Stomach (tissue), 19 donors: ENCODE measurements at places on chromosomes 12 and 14. TPM values are rescaled to one million over a fixed set of nuclear protein-coding genes. Genes with fewer than 3 reads are reported as not detected.

RTN1 gene
- not detected for total RNA-seq

SLC38A4 gene
- total RNA-seq, result not detected

FGF6 gene
- total RNA-seq, result not detected

GRCh38 chr12:234891-235415, 21.0 kb upstream of the SLC6A12 start:
- no peak overlapping the region for H3K27ac ChIP-seq
- H3K36me3 ChIP-seq, result no peaks in the 10 kb centered on the region
- DNase-seq, result no peak

DNA sequence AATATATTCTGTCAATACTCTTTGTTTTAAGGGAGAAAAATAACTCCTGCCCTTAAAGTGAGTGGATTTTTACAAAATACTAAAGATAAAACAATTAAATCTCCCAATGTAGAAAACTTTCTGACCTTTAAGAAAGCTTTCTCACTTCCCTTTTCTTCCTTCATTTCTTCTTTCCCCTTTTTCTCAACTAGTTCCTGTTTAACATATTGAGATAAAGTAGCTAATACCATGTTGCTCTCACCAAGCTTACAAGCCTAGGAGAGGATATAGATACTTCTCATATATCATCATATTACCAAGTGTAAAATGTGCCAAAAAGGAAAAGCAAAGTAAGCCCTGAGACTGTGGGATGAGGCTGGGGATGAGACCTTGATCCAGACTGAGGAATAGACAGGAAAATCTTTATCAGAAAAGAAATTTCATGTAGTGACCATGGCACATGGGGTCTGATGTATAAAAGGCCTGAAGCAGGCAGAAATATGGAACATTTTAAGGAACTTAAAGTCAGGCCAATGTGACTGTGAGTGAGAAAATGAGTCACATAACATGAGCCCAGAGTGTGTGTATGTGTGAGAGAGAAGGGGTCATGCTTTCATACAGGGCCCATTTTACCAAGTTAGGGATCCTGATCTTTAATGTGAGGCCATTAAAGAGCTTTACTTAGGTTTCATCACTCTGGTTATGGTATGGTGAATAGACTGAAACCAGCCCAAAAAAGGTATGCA, 1.6 kb upstream of the RPL10L start:
- no peaks in the 10 kb centered on the region for H3K4me1 ChIP-seq
- no peaks in the 10 kb centered on the region for H3K27me3 ChIP-seq
- H3K27ac ChIP-seq, result no peak overlapping the region
- DNase-seq, result no peak
- no peak overlapping the region for H3K4me3 ChIP-seq

DNA sequence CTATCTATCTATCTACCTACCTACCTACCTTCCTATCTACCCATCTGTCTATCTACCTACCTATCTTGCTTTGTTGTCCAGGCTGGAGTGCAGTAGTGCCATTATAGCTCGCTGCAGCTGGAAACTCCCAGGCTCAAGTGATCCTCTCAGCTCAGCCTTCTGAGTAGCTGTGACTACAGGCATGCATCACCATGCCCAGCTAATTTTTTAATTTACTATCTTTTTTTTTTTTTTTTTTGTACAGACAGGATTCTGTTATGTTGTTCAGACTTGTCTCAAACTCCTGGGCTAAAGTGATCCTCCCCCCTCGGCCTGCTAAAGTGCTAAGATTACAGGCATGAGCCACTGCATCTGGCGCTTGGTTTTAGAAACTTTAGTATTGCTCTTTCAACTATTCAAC, 762.4 kb downstream of the SLC6A15 start:
- no peaks in the 10 kb centered on the region for H3K36me3 ChIP-seq
- H3K4me1 ChIP-seq, result no peaks in the 10 kb centered on the region
- H3K27me3 ChIP-seq, result no peaks in the 10 kb centered on the region
- H3K4me3 ChIP-seq, result no peak overlapping the region

- peaks cover 15% of the 10 kb centered on the region for H3K4me1 ChIP-seq
- H3K36me3 ChIP-seq, result no peaks in the 10 kb centered on the region
- H3K4me3 ChIP-seq, result peak within 1 kb of the TSS; percentile 39
- no peaks in the 10 kb centered on the region for H3K27me3 ChIP-seq
Measured at GRCh38 chr12:122730215-122731014, at the start of gene HCAR1. HCAR1 (minus strand) TSS chr12:122730844; CDS start chr12:122730339, 505 bp downstream.

POTEG gene
- total RNA-seq, result not detected

DNA sequence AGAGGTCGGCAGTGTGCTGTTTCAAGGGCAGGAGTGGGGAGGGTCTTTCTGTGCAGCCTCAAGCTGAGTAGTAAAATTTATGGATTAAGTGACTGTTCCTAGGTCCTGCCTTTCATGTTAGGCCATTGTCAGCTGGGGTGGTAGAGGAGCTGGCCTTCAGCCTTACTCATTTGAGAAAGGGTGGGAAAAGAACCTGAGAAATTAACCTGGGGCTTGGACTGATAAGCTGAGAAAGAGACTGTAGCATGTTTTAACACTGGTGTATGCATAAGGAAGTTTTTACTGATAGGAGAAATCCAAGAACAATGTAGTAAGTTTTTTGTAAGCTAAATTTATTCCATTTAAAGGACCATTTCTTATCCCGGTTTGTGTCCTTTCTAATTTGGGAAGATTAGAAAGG, 20.7 kb downstream of the IFT43 start:
- peaks cover 83% of the 10 kb centered on the region for H3K36me3 ChIP-seq
- no peak overlapping the region for H3K27ac ChIP-seq
- no peak overlapping the region for H3K4me3 ChIP-seq
- H3K4me1 ChIP-seq, result peaks cover 2% of the 10 kb centered on the region
- H3K27me3 ChIP-seq, result no peaks in the 10 kb centered on the region
- DNase-seq, result no peak

DNA sequence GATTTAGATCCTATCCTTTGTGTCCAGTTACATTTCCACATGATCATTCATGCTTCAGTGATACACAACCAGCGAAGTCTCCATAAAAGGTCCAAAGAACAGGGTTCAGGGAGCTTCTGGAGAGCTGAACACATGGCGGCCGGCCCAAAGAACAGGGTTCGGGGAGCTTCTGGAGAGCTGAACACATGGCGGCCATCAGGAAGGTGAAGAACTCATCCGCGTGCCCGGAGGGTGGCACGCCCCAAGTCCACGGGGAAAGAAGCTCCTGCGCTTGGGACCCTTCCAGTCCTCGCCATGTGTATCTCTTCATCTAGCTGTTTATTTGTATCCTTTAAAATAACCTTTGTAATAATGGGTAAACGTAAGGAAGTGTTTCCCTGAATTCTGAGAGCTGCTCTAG, 91.9 kb upstream of the FLRT2 start:
- no peaks in the 10 kb centered on the region for H3K36me3 ChIP-seq
- H3K4me1 ChIP-seq, result no peaks in the 10 kb centered on the region
- DNase-seq, result no peak
- no peaks in the 10 kb centered on the region for H3K27me3 ChIP-seq

GRCh38 chr12:70052931-70053497, 190.2 kb upstream of the CNOT2 start:
- no peak overlapping the region for H3K4me3 ChIP-seq
- peak overlapping the region; percentile 7 for H3K27ac ChIP-seq
- no peaks in the 10 kb centered on the region for H3K36me3 ChIP-seq
- no peaks in the 10 kb centered on the region for H3K4me1 ChIP-seq

DNA sequence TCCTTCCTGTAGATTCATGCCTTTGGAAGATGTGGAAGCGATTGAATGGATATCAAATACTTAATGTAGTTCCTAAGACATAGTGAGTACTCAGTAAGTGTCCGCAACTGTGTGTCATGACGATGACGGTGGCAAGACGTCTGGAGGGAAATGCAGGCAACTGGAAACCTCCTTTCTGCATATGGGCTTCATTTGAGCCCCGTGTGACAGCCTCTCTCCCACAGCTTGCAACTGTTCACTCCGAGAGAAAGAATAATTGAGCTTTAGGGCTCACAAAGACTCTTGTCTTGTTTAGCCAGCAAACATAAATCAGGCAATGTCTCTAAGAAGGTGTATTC, 6.9 kb downstream of the CFAP251 start:
- no peak overlapping the region for H3K4me3 ChIP-seq
- H3K27ac ChIP-seq, result peak overlapping the region; percentile 57
- H3K27me3 ChIP-seq, result no peaks in the 10 kb centered on the region
- no peaks in the 10 kb centered on the region for H3K36me3 ChIP-seq
- DNase-seq, result peak; percentile 30
- no peaks in the 10 kb centered on the region for H3K4me1 ChIP-seq

DNA sequence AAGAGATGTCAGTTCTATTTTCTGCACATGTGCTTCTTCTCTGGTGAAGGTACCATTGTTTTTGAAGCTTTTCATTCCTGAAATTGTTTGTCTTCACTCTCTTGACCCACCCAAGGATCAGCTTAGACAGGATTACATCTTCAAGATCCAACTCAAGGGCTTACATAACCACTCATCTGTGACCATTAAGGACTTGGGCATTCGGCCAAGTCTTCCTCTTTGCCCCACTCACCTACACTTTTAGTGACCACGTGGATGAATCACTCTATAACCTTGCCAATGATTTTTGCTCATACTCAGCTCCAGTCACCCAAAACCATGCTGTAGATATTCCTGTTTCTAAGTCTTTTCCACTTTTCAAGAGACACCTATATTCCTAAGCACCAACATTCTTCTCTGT, 36.5 kb upstream of the SSTR1 start:
- no peak overlapping the region for H3K27ac ChIP-seq
- no peak for DNase-seq
- H3K4me1 ChIP-seq, result no peaks in the 10 kb centered on the region
- H3K36me3 ChIP-seq, result no peaks in the 10 kb centered on the region
- no peak overlapping the region for H3K4me3 ChIP-seq

- no peaks in the 10 kb centered on the region for H3K36me3 ChIP-seq
- H3K4me3 ChIP-seq, result no peak overlapping the region
- H3K27me3 ChIP-seq, result no peaks in the 10 kb centered on the region
- no peak overlapping the region for H3K27ac ChIP-seq
- peaks cover 6% of the 10 kb centered on the region for H3K4me1 ChIP-seq
Measured at GRCh38 chr14:61636779-61637178, 58.5 kb upstream of the HIF1A start.

DNA sequence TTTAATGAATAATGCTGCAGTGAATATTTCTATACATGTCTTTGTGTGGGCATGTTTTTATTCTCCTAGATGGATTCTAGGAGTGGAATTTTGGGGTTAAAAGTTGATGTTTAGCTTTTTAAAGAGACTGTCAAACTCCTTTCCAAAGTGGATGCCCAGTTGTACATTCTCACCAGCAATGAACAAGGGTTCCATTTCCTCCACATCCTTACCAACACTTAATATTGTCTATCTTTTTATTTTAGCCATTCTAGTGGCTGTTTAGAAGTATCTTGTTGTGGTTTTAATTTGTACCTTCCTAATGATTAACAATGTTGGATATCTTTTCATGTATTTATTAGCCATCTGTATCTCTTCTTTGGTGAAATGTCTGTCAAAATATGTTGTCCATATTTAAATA, 109.8 kb downstream of the SMOC1 start:
- H3K4me3 ChIP-seq, result no peak overlapping the region
- H3K4me1 ChIP-seq, result peaks cover 7% of the 10 kb centered on the region
- H3K36me3 ChIP-seq, result no peaks in the 10 kb centered on the region
- no peaks in the 10 kb centered on the region for H3K27me3 ChIP-seq

DNA sequence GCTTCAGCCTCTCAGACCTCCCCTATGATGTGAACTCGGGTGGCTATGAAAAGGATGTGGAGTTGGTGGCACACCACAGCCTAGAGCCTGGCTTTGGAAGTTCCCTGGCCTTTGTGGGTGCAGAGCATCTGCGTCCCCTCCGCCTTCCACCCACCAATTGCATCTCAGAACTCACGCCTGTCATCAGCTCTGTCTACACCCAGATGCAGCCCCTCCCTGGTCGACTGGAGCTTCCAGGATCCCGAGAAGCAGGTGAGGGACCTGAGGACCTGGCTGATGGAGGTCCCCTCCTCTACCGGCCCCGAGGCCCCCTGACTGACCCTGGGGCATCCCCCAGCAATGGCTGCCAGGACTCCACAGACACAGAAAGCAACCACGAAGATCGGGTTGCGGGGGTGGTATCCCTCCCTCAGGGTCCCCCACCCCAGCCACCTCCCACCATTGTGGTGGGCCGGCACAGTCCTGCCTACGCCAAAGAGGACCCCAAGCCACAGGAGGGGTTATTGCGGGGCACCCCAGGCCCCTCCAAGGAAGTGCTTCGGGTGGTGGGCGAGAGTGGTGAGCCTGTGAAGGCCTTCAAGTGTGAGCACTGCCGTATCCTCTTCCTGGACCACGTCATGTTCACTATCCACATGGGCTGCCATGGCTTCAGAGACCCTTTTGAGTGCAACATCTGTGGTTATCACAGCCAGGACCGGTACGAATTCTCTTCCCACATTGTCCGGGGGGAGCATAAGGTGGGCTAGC, 7.0 kb upstream of the RPS26 start:
- no peak overlapping the region for H3K27ac ChIP-seq
- no peaks in the 10 kb centered on the region for H3K4me1 ChIP-seq
- no peak for DNase-seq

DNA sequence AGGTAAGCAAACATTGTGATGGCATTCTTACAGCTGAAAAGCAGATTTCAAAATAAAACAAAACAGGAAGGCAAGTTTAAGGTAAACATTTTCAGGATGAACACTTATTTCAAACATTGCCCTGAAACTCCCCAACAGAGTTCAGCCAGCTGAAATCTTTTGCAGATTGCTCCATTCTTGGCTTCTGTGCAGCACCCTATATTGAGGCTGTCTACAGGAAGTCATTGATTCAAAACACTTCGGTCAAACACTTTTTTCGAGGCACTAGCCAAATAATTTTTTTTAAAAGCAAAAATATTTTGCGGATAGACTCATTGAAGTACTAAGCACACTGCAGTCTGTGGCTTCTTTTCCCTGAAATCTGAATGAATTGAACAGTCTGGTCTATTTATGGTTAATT, 318.1 kb upstream of the PDE3A start:
- H3K4me3 ChIP-seq, result no peak overlapping the region
- no peak for DNase-seq
- no peaks in the 10 kb centered on the region for H3K27me3 ChIP-seq
- no peak overlapping the region for H3K27ac ChIP-seq

LRRC9 gene
- not detected for total RNA-seq

ADSS1 gene
- 59.4 TPM for total RNA-seq

DNA sequence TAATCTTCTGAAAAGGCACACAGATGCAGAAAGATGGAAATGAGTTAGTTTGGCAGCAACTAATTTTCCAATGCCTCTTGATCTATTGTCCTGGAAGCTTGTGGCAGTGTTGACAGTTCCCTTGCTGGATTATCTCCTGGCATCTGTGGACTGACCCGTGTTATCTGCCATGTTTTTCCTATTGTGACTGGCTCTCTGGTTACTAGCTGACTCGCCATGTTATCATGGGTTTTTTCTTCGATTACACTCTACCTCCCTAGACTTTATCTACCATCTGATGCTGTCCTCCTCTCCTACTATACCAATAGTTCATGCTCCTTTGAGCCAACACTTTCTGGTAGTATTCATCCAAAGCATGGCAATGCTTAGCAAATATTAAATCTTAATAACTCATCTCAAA, 63.3 kb upstream of the FLRT2 start:
- no peak for DNase-seq
- H3K27me3 ChIP-seq, result no peaks in the 10 kb centered on the region
- H3K27ac ChIP-seq, result no peak overlapping the region
- H3K36me3 ChIP-seq, result no peaks in the 10 kb centered on the region
- no peak overlapping the region for H3K4me3 ChIP-seq
